ENCODE measurements at places on chromosomes 3 and 15.

GRCh38 chr15:95715116-95715903 is 615.2 kb upstream of the NR2F2 start:
- no peaks in the 10 kb centered on the region for H3K27me3 ChIP-seq
- no peak overlapping the region for H3K27ac ChIP-seq
- no peak for DNase-seq
- H3K36me3 ChIP-seq, result no peaks in the 10 kb centered on the region
- no peak overlapping the region for H3K4me3 ChIP-seq
- H3K4me1 ChIP-seq, result no peaks in the 10 kb centered on the region

DNA sequence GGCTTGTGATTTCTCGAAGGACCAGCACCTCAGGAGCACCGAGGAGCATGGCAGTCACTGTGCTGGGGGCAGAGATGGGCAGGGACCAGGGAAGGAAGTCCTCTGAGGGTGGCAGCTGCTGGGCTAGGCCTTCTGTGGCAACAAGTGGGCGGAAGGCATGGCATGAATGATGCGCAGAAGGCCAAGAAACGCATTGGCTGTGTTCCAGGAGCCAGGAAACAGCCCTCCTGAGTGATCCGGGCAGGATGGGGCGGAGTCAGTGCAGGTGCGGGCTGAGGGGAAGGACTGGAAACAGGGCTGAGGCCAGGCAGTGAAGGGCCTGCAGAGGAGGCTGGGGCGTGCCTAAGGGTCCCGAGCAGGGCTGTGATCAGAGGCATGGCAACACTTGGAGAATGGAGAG is 23.6 kb downstream of the MRPS11 start:
- H3K36me3 ChIP-seq, result no peaks in the 10 kb centered on the region
- no peak overlapping the region for H3K4me3 ChIP-seq
- no peak for DNase-seq
- no peak overlapping the region for H3K27ac ChIP-seq

- H3K27ac ChIP-seq, result no peak overlapping the region
- no peaks in the 10 kb centered on the region for H3K4me1 ChIP-seq
These were observed 68.2 kb downstream of the POLQ start for GRCh38 chr3:121477589-121477988.

DNA sequence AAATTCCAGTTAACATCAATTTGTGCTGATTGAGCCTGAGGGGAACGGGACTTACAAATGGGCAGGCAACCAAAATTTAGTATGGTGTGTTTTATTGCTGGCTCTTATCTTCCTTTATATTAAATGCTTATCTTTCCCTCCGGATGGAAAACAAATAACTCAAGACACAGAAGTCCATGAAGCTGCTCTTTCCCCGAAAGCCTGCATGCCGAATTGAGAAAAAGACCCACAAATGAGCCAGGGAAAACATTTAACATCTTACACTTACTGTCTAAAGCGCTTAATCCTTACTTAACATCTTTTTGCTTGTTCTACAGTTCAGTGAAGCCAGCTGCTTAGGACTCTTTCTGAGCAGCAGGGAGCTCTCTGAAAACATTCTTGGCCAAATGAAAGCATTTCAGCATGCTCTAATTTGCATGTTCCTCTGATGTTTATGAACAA is 49.5 kb downstream of the HEG1 start:
- H3K27ac ChIP-seq, result no peak overlapping the region
- no peak overlapping the region for H3K4me3 ChIP-seq
- no peaks in the 10 kb centered on the region for H3K27me3 ChIP-seq
- H3K36me3 ChIP-seq, result peaks cover 94% of the 10 kb centered on the region
- no peaks in the 10 kb centered on the region for H3K4me1 ChIP-seq

- H3K27me3 ChIP-seq, result no peaks in the 10 kb centered on the region
- no peaks in the 10 kb centered on the region for H3K4me1 ChIP-seq
- DNase-seq, result no peak
- no peaks in the 10 kb centered on the region for H3K36me3 ChIP-seq
- no peak overlapping the region for H3K27ac ChIP-seq
- H3K4me3 ChIP-seq, result no peak overlapping the region
These were observed 58.8 kb downstream of the TRAK1 start for GRCh38 chr3:42149975-42150374.

- no peak for DNase-seq
- peaks cover 9% of the 10 kb centered on the region for H3K4me1 ChIP-seq
- H3K4me3 ChIP-seq, result no peak overlapping the region
- no peaks in the 10 kb centered on the region for H3K36me3 ChIP-seq
- H3K27me3 ChIP-seq, result no peaks in the 10 kb centered on the region
- H3K27ac ChIP-seq, result no peak overlapping the region
These were observed 87.9 kb downstream of the PLXNA1 start for GRCh38 chr3:127070776-127071175.

- DNase-seq, result no peak
- no peak overlapping the region for H3K27ac ChIP-seq
- H3K4me1 ChIP-seq, result no peaks in the 10 kb centered on the region
- H3K4me3 ChIP-seq, result no peak overlapping the region
- H3K36me3 ChIP-seq, result no peaks in the 10 kb centered on the region
These were observed 171.2 kb downstream of the APBA2 start for GRCh38 chr15:29056839-29057450.

GRCh38 chr3:37093481-37093880 is 80.9 kb downstream of the LRRFIP2 start:
- H3K4me1 ChIP-seq, result no peaks in the 10 kb centered on the region
- no peak overlapping the region for H3K4me3 ChIP-seq
- H3K36me3 ChIP-seq, result peaks cover 51% of the 10 kb centered on the region
- DNase-seq, result no peak
- H3K27me3 ChIP-seq, result no peaks in the 10 kb centered on the region

GRCh38 chr3:53978386-53978785 is 86.7 kb upstream of the SELENOK start:
- no peak overlapping the region for H3K4me3 ChIP-seq
- DNase-seq, result no peak
- H3K36me3 ChIP-seq, result no peaks in the 10 kb centered on the region
- no peak overlapping the region for H3K27ac ChIP-seq
- no peaks in the 10 kb centered on the region for H3K27me3 ChIP-seq
- H3K4me1 ChIP-seq, result no peaks in the 10 kb centered on the region

DNA sequence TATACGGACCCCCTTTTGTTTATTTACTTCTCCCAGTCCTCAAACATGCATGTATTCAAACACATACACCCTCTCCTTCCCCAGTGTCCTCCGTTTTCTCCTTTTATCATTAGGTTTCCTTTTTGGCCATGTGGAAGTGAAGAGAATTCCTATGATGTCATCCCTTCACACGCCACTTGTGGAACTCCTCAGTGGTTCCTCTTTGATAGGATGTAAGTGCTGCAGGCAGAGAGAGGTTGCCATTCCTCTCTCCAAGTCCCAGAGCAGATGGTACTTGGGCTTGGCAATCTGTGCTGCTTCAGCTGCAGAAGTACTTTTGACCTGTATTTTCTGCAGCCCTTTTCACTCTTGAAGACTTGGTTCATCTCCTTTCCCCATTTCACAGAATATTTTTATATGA is 32.9 kb upstream of the CRTC3 start:
- no peaks in the 10 kb centered on the region for H3K4me1 ChIP-seq
- peaks cover 81% of the 10 kb centered on the region for H3K36me3 ChIP-seq
- no peaks in the 10 kb centered on the region for H3K27me3 ChIP-seq
- H3K27ac ChIP-seq, result no peak overlapping the region

- no peaks in the 10 kb centered on the region for H3K36me3 ChIP-seq
- H3K4me1 ChIP-seq, result no peaks in the 10 kb centered on the region
- H3K27ac ChIP-seq, result no peak overlapping the region
- DNase-seq, result no peak
- no peak overlapping the region for H3K4me3 ChIP-seq
These were observed 153.4 kb downstream of the OTOL1 start for GRCh38 chr3:161649900-161650484.

- no peak overlapping the region for H3K27ac ChIP-seq
- DNase-seq, result no peak
- no peaks in the 10 kb centered on the region for H3K36me3 ChIP-seq
- no peaks in the 10 kb centered on the region for H3K27me3 ChIP-seq
These were observed 176.3 kb upstream of the BCL6 start for GRCh38 chr3:187921391-187922074.

DNA sequence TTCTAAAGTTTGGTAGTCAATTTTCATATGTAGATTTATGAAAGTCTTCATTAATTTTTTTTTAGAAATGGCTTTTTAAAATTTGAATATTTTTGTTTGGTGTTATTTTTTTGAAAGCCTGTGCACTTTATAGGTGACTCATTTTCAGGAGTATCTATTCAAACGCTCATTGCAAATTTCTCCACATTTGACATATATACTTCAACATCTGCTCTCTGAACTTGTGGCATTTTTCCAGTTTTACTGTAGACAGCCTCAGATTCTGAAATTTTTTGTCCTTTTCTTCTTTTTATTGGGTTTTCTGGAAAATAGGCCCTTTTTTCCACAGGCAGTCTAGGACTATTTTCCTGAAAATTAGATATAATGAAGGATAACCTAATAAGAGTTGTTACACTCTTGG is 396.6 kb downstream of the RBMS3 start:
- no peak for DNase-seq
- no peak overlapping the region for H3K4me3 ChIP-seq
- no peaks in the 10 kb centered on the region for H3K27me3 ChIP-seq
- H3K4me1 ChIP-seq, result no peaks in the 10 kb centered on the region

- H3K4me1 ChIP-seq, result no peaks in the 10 kb centered on the region
- no peak for DNase-seq
- no peak overlapping the region for H3K27ac ChIP-seq
- no peak overlapping the region for H3K4me3 ChIP-seq
- H3K27me3 ChIP-seq, result no peaks in the 10 kb centered on the region
- no peaks in the 10 kb centered on the region for H3K36me3 ChIP-seq
These were observed 171.9 kb upstream of the CADPS start for GRCh38 chr3:63047068-63047467.

GRCh38 chr3:124569761-124570160 is 160.5 kb upstream of the UMPS start:
- H3K27me3 ChIP-seq, result no peaks in the 10 kb centered on the region
- no peaks in the 10 kb centered on the region for H3K4me1 ChIP-seq
- no peak overlapping the region for H3K4me3 ChIP-seq
- peaks cover 19% of the 10 kb centered on the region for H3K36me3 ChIP-seq
- DNase-seq, result no peak

- no peaks in the 10 kb centered on the region for H3K27me3 ChIP-seq
- no peaks in the 10 kb centered on the region for H3K36me3 ChIP-seq
- H3K4me1 ChIP-seq, result no peaks in the 10 kb centered on the region
These were observed 33.4 kb downstream of the DCLK3 start for GRCh38 chr3:36730966-36731365.

- no peaks in the 10 kb centered on the region for H3K36me3 ChIP-seq
- H3K27me3 ChIP-seq, result no peaks in the 10 kb centered on the region
- H3K27ac ChIP-seq, result no peak overlapping the region
- DNase-seq, result no peak
- H3K4me1 ChIP-seq, result no peaks in the 10 kb centered on the region
These were observed 1298.5 kb downstream of the ROBO2 start for GRCh38 chr3:78338405-78338804.

DNA sequence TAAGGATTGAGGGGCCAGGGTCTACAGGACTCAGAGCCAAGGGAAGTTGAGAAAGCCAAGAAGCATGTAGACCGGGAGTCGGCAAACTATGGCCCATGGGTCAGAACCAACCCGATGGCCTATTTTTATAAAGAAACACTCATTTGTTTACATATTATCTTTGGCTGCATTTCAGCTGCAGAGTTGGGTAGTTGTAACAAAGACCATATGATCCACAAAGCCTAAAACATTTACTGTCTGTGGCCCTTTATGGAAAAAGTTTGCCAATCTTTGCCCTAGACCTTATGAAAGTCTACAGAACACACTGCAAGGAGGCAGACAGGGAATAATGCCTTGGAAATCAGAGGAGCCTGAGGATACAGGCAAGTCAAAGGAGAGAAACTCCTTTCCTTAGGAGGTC is 63.2 kb upstream of the MNS1 start:
- H3K27me3 ChIP-seq, result no peaks in the 10 kb centered on the region
- no peak overlapping the region for H3K27ac ChIP-seq
- H3K4me1 ChIP-seq, result no peaks in the 10 kb centered on the region
- no peaks in the 10 kb centered on the region for H3K36me3 ChIP-seq
- no peak for DNase-seq
- H3K4me3 ChIP-seq, result no peak overlapping the region

- no peak overlapping the region for H3K4me3 ChIP-seq
- no peaks in the 10 kb centered on the region for H3K36me3 ChIP-seq
- DNase-seq, result no peak
These were observed 13.5 kb downstream of the SOX2 start for GRCh38 chr3:181725131-181725731.

- DNase-seq, result no peak
- peaks cover 15% of the 10 kb centered on the region for H3K4me1 ChIP-seq
- H3K36me3 ChIP-seq, result peaks cover 13% of the 10 kb centered on the region
- H3K27ac ChIP-seq, result peak overlapping the region; percentile 15
These were observed 14.7 kb downstream of the SEMA3F start for GRCh38 chr3:50169858-50170257.

DNA sequence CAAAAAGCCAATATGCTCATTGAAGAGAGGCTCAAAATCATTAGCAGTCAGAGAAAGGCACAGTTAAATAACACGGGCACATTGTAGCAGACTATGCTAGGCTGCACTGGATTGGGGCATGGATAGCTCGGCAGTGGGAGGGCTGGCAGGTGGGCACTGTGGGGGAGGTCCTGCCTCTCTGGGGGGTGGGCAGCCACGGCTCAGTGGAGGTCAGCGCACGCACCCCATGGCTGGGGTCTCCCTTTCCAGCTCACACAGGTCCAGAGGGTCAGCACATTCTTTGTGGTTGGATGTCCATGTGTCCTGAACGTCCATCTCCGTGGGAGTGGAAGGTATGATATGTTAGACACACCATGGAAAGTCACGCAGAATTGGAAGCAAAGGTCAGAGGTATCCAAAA is 18.4 kb upstream of the MGLL start:
- no peaks in the 10 kb centered on the region for H3K36me3 ChIP-seq
- no peak for DNase-seq
- H3K4me3 ChIP-seq, result no peak overlapping the region
- no peaks in the 10 kb centered on the region for H3K27me3 ChIP-seq
- no peaks in the 10 kb centered on the region for H3K4me1 ChIP-seq

- H3K27ac ChIP-seq, result no peak overlapping the region
- no peak for DNase-seq
- H3K4me1 ChIP-seq, result no peaks in the 10 kb centered on the region
These were observed 113.8 kb downstream of the AKAP13 start for GRCh38 chr15:85494048-85494777.

- no peak overlapping the region for H3K4me3 ChIP-seq
- no peaks in the 10 kb centered on the region for H3K4me1 ChIP-seq
- no peaks in the 10 kb centered on the region for H3K27me3 ChIP-seq
- no peak overlapping the region for H3K27ac ChIP-seq
These were observed 289.5 kb upstream of the GRM7 start for GRCh38 chr3:6571448-6571847.
